Stimulated activated CD4-positive, alpha-beta T cell treated with anti-CD3 and anti-CD28 coated beads, Interleukin-4, amount 100 ng/mL, for 4 hours (primary cell): ENCODE measurements at places on chromosomes 1 and 21.

DNA sequence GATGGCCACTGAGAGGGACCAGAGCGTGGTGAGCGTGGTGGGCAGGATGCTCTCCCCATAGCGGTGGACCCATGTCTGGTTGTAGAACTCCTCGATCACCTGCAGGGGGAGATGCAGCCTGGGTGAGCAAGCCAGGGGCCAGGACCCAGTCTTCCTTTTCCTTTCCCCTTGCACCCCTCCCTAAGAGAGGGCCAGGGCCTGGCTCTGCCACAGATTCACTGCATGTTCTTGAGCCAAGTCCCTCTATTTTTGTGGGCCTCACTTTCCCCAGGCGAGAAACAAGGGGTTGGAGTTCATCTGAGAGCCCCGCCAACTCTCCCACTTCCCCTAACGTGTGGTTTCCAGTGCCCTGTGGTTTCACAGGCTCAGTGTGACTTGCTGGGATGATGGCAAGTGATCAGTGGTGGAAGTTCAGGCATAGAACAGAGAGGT, 27.5 kb downstream of the SLC2A1 start:
- peak; percentile 34 for DNase-seq

- DNase-seq: no peak
Measured at GRCh38 chr1:224883091-224883490, 46.4 kb upstream of the DNAH14 start.

- DNase-seq: no peak
Measured at GRCh38 chr1:32878183-32878582, 7.5 kb upstream of the FNDC5 start.

DNA sequence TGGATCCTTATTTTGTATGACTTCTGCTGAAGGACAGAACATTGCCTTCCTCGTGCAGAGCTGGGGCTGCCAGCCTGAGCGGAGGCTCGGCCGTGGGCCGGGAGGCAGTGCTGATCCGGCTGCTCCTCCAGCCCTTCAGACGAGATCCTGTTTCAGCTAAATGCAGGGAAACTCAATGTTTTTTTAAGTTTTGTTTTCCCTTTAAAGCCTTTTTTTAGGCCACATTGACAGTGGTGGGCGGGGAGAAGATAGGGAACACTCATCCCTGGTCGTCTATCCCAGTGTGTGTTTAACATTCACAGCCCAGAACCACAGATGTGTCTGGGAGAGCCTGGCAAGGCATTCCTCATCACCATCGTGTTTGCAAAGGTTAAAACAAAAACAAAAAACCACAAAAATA, 27.5 kb upstream of the KDM4A start:
- DNase-seq: no peak

GRCh38 chr1:12473596-12474362, 144.2 kb downstream of the DHRS3 start:
- DNase-seq: no peak

- DNase-seq: no peak
Measured at GRCh38 chr1:89630048-89630447, 2.9 kb upstream of the LRRC8C start.

- no peak for DNase-seq
Measured at GRCh38 chr1:208928349-208929010, 655.0 kb upstream of the CAMK1G start.

DNA sequence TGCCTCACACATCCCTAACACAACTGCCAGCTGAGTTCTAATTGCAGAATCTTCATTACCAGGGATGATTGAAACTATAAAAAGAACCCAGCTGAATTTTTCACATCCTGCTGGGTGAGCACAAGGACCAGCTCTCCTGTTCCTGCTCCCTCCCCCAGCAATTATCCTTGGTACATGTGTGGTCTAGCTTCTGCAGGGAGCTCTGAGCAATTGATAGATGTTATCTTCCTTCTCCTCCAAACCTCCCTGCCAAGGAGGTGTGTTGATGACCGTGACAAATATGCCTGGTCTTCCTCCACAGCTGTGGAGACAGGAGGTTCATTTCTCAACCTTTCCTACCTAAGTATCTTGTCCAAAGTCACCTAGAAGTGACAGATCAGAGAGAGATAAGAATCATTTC, 65.3 kb upstream of the MAN1A2 start:
- no peak for DNase-seq

DNA sequence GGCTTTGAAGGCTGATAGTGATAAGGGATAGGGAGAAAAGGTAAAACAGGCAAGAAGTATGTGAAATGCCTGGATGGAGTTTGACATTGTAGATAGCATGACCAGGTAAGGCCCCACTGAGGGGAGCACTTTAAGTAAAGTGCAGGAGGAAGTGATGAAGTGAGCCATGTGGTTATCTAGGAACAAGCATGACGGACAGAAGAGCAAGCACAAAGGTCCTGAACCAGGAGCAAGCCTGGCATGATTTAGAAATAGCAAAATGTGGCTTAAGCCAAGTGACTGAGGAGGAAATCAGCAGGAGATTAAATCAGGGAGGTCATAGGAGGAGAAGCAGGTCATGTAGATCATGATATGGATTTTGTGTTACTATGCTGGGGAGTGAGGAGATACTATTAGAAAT, 129.2 kb downstream of the GLUL start:
- no peak for DNase-seq

GRCh38 chr1:21046132-21046531, 130.6 kb downstream of the EIF4G3 start:
- DNase-seq: no peak

- DNase-seq: no peak
Measured at GRCh38 chr1:217471403-217471802, 159.5 kb downstream of the GPATCH2 start.

DNA sequence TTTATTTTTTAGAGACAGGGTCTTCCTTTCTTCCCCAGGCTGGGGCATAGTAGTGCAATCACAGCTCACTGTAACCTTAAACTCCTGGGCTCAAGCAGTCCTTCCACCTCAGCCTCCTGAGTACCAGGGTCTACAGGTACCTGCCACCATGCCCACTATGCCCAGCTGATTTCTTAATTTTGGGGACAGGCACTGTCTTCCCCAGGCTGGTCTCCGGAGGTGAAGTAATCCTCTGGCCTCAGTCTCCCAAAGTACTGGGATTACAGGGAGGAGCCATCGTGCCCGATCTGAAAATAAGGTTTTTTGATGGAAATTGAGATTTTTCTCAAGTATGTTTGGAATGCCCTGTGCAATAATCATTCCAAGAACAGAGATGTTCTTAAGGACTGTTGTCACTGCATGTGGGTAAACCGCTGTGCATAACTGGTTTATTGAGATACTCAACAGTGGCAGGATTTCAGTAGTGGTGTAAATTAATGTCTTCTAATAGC, 934 bp upstream of the MSH4 start:
- DNase-seq: no peak

DNA sequence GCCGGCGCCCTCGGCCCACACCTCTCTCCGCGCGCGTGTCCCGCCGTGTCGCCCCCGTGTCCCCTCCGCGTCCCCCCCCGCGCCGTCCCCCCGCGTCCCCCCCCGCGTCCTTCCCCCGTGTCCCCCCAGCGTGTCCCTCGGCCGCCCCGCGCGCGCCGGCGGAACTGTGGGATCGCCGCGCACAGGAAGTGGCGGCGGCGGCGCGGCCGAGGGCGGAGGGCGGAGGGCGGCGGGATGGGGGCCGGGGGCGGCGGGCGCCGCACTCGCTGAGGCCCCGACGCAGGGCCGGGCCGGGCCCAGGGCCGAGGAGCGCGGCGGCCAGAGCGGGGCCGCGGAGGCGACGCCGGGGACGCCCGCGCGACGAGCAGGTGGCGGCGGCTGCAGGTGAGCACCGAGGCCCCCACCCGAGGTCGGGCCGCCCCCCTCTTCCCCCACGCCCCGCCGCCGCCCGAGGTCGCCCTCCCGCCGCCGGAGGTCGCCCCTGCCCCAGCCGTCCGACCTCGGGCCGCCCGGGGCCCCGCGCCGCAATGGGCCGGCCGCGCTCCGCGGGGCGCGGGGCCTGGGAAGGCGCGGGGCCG, at the start of gene AGPAT3:
Gene AGPAT3, plus strand, starts transcription at position 262 of the 578 bp plus-strand sequence. CDS start 94,459 bp downstream, outside the sequence.
- DNase-seq: peak; percentile 55

DNA sequence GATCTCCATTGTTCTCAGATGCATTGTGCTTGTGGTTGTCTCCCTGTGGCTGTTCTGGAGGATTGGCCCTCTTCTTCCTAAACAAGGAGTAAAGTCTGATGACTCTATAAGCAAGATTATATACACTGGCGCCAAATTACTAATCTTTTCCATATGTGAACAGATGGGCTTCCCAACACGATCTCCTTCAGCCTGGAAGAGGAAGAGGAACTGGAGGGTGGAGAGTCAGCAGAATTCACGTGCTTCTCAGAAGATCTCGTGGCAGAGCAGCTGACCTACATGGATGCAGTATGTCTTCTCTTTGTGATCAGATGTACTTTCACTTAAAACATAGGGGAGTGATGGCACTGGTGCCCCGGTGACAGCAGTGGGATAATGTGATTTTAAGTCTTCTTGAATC, 78.7 kb downstream of the RGL1 start:
- no peak for DNase-seq

DNA sequence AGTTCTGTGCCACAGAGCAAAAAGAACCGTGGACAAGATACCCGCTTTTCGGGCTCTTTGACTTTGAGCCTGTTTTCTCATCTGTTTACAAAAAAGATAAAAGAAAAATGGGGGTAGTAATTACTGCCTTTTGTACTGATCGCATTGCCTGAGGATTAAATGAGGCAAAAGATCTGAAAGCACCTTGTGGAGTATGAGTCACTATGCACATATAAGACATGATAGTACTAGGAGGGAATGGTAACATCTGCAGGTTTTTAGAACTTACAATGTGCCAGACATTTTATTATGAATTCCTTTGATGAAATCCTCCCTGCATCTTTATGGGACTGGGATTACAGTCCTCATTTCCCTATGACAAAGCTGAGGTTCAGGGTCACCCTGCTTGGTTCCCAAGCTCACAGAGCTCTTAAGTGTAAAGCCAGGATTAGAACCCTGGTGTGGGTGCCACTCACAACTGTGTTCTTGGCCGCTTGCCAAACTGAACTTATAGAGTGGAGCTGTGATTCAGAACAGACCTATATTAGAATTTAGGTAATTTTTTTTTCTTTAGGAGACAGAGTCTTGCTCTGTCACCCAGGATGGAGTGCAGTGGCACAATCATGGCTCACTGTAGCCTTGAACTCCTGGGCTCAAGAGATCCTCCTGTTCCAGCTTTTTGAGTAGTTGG, 1.8 kb downstream of the DISC1 start:
- DNase-seq: peak; percentile 53

- DNase-seq: no peak
Measured at GRCh38 chr1:224106568-224107281, 7.2 kb upstream of the FBXO28 start.

GRCh38 chr1:112633628-112634027, 14.0 kb downstream of the CAPZA1 start:
- DNase-seq: no peak

GRCh38 chr1:1037366-1038327, 17.7 kb downstream of the AGRN start:
- no peak for DNase-seq

DNA sequence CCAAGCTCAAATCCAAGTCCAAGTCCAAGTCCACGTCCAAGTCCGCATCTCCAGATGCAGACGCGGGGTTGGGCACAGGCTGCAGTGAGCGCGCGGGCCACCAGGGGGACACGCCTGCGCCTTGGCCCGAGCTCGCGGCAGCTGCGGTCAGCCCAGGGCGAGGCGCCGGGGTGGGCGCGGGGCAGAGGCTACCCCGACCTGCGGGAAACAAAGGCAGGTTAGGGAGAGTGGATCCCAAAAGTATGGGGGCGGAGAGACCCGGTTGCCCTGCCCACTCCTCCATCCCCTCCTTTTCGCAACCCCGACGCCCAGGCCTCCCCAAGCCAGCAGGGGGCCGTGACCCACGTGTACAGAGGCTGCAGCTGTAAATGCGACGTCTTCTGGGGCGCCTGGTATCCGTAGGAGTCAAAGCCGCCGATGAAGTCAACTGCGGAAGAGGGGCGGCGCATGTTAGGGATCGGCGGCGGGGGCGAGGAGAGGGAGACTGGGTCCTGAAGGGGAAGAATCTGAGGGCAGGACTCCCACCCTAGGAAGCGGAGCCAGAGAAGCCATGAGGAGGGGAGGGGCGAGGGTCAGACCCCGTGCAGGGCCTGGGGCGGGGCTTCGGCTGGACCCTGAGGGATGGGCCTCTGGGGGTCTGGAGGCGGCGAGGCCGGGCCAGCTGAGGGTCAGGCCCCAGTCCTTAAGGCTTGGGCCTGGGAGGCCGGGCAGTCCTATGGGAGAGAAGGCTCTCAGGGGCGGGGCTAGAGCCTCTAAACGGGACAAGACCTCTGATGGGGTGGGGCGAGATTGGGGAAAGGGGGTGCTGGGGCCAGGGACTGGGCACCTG, 58.0 kb downstream of the NKAIN1 start:
- DNase-seq: peak; percentile 4

DNA sequence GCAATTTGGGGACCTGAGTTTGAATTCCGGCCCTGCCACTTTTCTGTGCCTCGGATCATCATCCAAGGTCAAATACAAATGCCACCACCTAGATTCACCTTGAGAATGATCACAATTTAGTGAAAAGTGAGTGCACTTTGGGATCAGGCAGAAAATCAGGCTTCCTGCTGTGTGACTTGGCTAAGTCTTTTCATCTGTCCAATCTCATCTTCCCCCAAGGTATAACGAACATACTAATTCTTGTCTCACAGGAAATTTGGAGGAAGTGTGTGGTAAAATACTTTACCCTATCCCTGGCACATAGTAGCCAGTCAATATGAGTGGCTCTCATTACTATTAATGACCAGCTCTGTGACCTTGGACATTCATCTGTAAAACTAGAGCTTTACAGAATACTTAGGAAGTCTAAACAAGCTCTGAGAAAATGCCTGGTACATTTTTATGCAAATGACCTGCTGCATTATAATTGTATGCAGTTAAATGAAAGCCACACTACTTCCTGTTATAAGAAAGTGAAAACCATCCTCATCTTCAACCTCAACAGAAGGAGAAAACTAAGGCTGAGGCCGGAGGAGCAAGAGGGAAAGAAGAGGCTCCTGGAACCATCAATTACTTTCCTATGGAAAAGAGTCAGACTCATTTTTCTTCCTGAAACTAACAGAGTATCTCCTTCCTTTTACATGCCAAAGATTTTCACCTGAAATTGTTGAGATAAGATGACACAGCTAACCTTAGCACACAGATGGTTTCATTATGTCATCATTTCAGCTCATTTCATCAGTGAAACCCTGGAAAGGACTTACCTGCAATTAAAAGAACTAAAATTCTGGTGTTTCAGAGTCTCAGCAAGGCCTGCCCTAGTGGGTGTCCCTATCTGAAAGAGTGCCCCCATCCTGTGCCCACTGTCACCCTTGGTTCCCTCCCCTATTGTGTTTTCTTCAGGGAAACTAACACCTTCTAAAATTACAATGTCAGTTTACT, 32.6 kb upstream of the RGS8 start:
- no peak for DNase-seq

DNA sequence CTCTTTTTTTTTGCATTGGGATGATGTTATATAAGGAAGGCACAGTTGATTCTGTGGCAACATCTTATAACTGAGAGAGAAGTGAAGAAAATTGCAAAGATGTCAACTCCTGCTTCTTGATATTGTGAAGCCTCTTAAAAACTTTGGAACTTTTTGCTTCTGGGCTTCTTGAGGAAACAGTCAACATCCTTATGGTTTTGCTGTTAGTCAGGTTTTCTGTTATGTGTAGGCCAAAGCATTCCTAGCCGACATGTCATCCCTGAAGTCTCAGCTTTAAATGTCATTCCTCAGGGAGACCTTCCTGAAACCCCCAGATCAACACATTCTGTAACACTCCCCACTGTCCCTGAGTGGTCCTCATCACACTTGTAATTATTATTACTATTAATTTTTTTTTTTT, 12.6 kb downstream of the FALEC start:
- no peak for DNase-seq

GRCh38 chr21:37423103-37423502, 56.5 kb downstream of the DYRK1A start:
- no peak for DNase-seq
